Renal cortical epithelial cell (primary cell): ENCODE measurements at places on chromosomes 7 and 10.

DNA sequence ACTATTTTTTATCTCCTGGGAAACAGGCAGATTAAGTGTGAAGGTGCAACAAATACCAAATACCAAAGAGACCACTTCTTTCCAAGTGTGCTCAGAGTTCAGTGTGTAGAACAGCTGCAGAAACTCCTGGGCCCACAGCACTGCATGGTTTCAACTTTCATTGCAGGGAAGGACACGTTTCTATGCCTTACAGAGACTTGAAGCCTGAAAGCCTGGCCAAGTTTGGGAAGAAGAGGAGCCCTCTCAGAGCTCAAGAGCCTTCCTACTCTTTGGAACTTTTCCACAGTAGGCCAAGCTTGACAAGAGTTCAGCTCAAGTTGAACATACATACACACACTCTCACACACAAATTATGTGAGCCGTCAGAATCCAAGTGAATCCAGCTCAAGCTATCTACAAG is 2.5 kb downstream of the HOXA4 start:
- DNase-seq = no peak

DNA sequence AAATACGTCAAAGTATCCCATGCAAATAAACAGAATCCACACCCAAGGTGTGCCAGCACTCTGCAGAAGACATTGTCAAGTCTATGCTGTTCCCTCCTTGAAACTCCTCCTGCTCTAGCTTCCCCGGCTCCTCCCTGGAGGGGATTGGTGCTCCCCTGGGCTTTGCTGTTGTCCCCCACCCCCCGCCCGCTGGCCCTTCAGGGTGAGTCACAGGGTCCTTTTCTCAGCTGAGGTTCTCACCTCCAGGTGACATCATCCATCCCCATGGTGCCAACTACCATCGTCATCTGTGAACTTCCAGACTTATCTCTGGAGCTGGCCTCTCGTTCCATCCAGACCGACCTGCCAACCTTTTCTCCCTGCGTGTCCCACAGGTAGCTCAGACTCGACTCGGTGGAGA is 77.0 kb downstream of the ITIH5 start:
- no peak for DNase-seq

- no peak for DNase-seq
Observed at GRCh38 chr10:100374200-100374655, 27.2 kb downstream of the SCD start.

GRCh38 chr10:87705339-87705738 is 45.7 kb downstream of the PAPSS2 start:
- peak; percentile 62 for DNase-seq

DNA sequence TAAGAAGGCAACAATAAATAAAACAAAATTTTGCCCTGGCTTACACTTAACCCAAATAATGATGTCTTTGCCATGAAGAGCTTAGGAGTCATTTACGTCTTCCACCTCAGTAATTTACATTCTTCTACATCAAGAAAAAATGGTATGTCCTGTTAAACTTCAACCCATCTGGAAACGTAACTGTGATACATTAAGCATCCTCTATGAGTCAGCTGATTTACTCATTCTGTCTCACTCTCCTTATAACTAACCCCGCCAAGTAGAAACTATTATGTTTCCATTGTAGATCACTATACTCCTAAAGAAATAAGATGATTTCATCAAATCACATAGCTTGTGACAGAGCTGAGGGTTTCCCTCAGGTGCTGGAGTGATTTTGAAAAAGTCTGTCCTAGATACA is 330.7 kb downstream of the CDC14C start:
- peak; percentile 73 for DNase-seq

GRCh38 chr7:14196555-14196954 is 207.1 kb upstream of the ETV1 start:
- DNase-seq = peak; percentile 13

DNA sequence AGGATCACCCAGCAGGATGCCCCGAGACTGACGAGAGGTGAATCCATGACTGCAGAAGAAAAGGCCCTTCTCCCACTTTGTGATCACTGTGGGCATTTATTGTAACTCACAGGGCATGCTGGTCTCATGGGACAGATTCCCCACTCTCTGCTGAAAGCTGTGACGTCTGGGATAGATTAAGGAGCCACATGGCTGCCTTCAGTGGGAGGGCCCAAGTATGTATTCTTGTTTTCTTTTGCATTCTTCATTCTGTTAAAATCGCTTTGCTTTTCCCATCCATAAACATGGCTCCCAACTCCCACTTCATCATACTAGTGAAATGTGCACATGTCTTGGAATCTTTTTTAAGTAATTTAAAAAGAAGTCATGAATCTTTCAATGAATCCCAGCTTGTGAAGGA is 67.2 kb downstream of the FAM107B start:
- no peak for DNase-seq

GRCh38 chr7:70627461-70627860 is 504.5 kb upstream of the GALNT17 start:
- no peak for DNase-seq
